CD4-positive, alpha-beta T cell treated with Interleukin-6 at 100 ng/mL for 8 hours (primary cell): ENCODE measurements at places on chromosomes 1 and 21.

- no peak for DNase-seq
Observed at GRCh38 chr1:91007092-91007491, 14.7 kb downstream of the ZNF644 start.

DNA sequence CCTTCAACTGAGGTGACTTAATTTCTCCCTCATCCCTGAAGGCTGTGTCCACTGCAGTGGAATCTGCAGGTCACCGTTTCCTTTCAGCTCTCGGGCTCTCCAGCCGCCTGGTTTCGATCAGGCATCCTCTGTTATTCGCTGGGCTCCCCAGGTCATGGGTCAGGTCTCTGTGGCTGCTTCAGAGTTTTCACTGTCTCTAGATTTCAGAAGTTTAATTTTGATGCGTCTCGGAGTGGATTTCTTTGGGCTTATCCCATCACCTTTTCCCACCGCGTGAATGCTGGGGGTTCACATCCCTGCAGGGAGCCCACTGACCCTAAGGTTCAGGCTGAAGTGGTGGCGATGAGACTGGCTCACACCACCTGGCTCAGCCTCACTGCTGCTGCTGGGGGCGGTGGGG is 3.3 kb downstream of the ACTRT2 start:
- DNase-seq, result no peak

- DNase-seq, result no peak
Observed at GRCh38 chr1:212203630-212204029, 81.6 kb upstream of the PPP2R5A start.

DNA sequence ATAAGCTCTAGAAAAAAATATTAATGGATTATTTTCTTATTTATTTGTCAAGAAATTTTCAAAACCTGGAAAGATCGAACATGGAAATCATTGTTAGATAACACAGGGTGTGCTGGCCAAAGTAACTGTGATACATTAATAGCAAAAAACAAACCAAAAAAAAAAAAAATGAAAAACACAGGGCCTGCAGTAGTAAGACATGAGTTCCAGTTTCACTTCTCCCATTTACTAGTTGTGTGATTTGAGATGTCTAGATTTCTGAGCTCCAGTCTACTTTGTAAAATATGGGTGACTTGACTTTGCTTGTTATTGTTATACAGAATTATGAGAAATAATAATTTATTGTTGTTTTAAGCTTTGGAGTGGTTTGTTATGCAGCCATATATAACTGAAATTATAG is 13.6 kb downstream of the FAM177B start:
- no peak for DNase-seq

- no peak for DNase-seq
Observed at GRCh38 chr1:2412773-2413494, 570 bp upstream of the PEX10 start.

- no peak for DNase-seq
Observed at GRCh38 chr1:215719552-215719951, 152.4 kb downstream of the KCTD3 start.

DNA sequence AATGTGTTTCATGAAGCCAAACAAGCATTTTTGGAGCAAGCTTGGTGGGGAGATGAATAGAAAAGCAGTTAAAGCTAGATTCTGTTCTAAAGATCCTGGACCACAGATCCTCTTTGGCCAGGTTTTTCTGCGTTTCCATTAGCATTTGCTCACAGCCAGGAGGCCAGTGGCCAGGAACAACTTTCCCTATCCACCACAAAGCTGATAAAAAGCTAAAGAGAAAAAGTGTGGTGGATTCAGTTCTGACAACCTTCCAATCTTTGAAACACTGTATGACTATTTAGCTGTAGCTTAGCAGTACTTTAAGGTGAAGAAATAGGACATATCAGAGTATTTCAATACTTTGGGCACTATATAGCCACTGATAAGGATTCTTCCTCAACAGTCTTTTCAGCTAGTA is 3.0 kb upstream of the NEK7 start:
- DNase-seq, result no peak

- no peak for DNase-seq
Observed at GRCh38 chr1:116508085-116508983, 62.5 kb downstream of the CD58 start.

DNA sequence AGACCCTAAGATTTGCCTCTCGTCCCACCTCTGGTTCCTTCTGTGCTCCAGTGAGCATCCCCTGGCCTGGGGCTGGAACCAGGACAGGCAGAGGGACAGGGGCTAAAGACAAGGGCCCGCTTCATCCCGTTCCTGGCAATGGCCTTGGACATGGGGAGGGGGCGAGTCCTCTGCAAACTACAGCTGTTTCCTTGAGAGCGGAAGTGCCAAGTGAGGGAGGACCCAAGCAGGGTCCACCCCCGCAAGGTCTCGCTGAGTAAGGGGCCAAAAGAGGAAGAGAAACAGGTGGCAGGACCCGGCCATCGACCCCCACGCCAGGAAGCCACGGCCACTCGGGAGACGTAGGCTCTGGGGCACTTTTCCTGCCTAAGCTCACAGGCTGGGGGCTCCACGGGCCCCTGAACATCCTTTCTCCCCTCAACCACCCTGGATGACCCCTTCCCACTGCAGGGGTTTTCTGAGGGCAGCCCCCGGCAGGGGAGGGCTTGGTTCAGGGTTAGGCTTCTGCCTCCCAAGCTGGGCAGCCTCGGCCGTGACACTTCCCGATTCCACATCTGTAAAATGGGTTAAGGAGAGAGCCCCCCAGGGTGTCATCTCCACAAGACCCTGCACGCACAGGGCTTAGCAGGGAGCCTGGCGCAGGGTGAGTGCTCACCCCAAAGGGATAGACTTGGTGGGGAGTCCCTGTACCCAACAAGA is 17.9 kb upstream of the PLEKHG5 start:
- no peak for DNase-seq

DNA sequence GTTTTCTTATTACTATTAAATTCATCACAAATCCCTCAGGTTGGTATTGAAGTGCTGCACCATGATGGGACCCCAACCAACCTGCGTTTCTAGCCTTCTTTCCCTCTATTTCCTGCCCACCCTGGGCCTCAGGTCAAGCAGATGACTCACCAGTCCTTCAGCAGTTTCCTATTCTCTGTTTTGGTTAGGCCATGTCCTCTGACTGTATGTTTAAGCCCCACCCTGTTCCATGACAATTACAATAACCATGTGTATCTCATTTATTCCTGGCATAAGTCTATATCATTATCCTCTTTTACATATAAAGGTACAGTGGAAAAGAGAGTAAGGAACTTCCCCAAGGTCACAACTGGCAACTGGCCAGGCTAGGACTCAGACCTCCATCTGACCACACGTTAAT is 5.3 kb upstream of the FAM78B start:
- DNase-seq, result no peak

- no peak for DNase-seq
Observed at GRCh38 chr1:228356897-228357680, 49.5 kb downstream of the TRIM11 start.

GRCh38 chr21:21216047-21216446 is 217.8 kb downstream of the NCAM2 start:
- no peak for DNase-seq

DNA sequence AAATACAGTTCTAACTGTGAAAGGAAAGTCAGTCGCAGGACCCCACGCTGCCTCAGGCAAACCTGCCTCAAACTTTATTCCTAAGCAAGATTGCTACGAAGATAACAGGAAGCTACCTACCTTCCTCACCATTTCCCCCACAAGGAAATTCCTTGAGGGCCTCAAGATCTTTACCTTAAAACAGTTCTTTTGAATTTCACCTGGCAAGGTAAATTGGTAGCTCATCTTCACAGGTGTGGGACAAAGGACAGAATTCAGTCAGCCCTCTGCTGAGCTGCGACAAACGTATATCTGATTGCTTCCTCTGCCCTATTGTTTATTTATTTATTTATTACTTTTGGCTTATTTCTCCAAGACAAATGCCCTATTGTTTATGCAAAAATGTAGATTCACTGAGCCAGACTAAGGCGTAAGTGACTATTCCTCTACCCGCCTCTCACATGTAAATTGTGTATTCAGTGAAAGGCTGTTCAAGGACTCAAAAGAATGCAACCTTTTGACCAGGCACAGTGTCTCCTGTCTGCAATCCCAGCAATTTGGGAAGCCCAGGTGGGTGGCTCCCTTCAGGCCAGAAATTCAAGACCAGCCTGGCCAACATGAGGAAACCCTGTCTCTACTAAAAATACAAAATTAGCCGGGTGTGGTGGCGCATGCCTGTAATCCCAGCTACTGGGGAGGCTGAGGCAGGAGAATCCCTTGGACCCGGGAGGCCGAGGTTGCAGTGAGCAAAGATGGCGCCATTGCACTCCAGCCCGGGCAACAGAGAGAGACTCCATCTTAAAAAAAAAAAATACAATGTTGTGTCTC is 17.3 kb upstream of the PKNOX1 start:
- no peak for DNase-seq
